Thoracic aorta (tissue), 2 donors: ENCODE measurements at places on chromosomes 5 and 9.

DNA sequence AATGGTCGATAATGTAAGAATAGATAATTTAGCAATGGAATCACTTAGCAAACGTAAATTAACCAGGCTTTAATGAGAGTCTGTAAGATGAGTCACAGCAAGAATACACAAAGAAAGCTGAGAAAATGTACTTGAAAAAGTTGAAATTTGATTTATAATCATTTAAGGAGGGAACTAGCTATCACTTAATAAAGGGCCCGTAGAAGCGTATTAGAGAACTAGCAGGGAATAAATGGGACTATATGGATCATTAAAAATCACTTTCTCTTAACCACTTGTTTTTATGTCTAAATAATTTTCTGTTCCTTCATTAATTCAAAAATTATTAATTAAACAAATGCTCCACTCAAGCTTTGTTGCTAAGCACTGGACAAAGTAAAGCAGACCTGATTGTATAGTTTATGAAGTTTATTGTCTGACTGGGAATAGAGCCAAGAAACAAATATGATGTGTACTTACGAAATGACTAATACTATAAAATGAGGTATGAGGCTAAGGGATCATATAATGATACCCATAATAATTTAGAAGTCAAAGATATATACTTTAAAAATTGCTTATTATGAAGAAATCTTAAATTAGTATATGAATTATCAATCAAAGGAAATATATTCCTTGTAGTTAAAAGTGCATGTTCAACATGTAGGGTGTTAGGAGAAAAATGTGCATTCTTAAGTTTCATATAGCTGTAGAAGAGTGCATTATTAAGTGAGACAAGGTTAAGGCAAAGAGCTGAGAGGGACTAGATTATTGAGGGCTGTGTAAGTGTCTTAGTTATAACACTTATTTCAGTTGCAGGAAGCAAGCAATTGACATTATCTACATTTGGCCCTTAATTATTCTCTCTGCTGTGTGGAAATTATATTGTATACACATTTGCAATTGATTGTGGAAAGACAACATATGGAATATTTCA lies 196.8 kb downstream of the PRDM9 start:
- DNase-seq, result no peak

DNA sequence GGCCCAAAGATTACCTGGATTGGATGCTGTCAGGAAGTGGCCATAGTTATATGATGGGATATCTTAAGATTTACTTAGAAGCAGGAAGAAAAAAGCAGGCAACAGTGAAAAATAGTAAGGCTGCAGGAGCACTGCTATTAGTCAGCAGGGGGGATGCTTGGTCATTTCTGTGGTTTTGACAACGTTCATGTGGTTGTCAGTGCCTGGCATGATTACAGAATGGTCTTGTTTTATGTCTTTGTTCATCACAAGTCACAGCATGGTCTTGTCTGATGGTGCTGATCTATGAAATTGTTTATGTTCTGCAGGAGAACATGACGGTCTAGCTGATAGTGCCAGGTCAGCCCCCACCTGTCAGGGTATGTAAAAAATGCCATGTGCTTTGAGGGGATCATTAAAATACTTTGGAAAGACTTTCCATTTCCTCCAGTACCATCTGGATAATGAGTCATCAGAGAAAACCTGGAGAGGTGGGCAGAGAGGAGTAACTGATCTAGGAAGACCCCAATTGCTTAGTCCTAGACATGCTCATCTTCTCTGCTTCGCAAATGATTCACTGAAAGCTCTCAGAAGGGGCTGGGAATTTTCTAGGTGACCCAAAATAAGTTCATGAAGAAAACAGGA lies 48.5 kb downstream of the PLGRKT start:
- DNase-seq, result no peak

DNA sequence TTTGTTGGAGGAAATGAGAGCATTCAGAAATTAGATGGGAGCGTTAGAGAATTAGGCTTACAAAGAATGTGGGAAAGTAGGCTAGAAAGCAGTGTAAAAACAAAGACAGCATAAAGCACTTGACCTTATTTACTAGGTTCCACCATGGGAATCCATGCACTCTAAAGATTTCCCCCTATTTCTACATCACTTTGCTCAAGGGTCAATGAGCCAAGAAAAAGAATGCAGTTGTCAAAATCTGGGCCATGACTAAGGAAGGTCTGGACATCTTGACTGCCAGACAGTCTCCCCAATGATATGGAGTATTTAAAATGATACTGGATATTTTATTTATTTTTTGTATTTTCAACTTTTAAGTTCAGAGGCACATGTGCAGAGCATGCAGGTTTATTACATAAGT lies 3.4 kb downstream of the TLR4 start:
- no peak for DNase-seq

DNA sequence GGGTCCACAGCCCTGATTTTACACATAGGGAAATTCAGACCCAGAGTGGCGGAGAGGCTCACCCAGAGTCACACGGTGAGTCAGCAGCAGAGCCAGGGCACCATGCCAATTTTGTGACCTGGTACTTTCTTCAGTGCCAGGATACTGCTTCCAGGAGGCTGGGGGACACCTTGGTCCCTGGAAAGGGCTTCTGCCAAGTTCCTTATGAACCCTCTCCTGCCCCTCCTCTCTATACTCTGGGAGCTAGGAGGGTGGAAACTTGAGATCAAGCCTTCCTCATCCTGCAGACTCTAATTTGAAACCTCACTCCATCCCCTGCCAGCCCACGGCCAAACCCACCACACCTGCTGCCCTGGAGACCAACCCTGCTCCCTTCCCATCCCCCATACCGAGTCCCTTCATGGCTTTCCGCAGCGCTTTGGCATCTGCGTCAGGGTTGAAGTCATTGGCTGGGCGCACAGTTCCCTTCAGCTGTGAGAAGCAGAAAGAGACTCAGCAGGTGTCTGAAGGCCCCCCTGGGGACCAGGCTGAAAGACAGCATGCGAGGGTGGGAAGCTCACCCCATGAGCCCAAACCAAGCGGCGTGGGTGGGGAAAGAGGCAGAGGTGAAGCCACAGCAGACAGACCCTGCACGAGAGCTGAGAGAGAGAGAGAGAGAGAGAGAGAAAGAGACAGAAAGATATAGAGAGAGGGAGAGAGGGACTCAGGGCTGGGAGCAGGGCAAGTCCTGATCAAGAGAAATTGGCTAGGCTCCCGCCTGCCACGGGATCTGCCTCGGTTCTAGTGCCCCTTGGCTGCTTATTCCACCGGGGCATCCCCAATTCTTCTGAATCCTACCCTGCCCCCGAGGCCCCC lies 33.5 kb downstream of the ANXA6 start:
- no peak for DNase-seq

DNA sequence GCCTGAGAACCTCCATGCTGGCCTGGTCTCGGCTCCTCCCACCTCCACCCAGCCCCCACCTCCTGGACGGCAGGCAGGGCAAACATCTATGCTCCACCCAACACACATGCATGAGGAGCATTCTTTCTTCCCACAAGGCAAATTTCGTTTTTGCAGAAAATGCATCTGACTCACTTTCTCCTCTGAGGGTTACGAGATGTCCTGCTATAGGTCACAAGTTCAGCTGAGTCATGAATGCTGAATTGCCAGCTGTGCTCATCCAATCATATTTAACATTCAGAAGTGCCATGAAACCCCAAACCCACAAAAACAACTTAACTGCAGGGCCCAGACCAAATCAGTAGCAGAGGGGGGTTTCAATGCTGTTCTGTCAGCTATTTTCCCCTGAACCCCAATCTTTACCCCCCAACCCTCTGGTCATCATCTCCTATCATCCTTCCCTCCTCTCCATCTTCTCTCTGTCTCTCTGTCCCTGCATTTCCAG lies 39.0 kb upstream of the OSMR start:
- DNase-seq, result no peak

GRCh38 chr5:140794595-140795258 lies at the start of gene PCDHA2:
PCDHA2 (plus strand) TSS chr5:140794852.
- DNase-seq, result no peak

GRCh38 chr5:74993743-74994142 lies 58.6 kb downstream of the GCNT4 start:
- no peak for DNase-seq

GRCh38 chr9:22039258-22039657 lies 30.2 kb upstream of the CDKN2B start:
- no peak for DNase-seq

DNA sequence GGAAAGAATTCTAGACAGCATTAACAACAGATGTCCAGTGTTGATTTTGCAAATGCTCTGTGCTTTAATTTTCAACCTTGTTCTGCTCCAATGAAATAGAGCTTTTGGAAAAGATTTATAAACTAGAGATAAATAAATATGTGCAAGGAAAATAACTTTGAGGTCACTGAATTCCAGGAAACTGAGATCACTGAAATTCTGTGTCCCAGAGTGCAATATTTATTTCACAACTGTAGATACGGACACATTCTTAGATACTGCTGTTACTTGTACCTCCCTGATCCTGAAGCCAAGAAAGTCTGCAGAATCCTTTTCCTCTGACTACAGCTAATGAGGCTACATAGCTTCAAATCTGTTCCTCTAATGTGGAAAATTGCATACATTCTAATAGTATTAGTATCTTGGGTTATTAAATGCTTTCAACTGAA lies 222.9 kb downstream of the DOCK8 start:
- DNase-seq, result no peak

DNA sequence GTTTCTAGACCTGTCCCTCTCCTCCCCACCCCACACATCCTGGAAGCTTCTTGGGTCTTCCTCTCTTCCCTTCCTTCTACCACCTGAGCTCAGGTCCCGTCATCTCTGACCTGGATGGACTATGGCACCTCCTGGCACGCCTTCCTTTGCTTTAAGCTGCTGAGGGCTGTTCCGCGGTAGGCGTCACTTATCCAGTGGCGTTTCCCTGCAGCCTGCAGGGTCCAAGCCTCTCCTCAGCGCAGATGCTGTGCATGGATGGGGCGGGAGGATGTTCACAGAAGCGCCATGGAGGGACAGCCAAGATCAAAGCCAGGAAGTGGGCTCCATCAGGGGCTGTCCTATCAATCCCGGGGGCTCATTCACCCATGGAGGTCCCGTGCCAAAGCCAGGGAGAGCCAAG lies 23.8 kb upstream of the CNOT6 start:
- no peak for DNase-seq

- DNase-seq, result no peak
These were observed 591.5 kb downstream of the RAB3C start for GRCh38 chr5:59174248-59174844.

GRCh38 chr9:127076860-127077643 lies 45.4 kb downstream of the ANGPTL2 start:
- no peak for DNase-seq

- DNase-seq, result no peak
These were observed 4.0 kb upstream of the CMYA5 start for GRCh38 chr5:79685627-79686026.

DNA sequence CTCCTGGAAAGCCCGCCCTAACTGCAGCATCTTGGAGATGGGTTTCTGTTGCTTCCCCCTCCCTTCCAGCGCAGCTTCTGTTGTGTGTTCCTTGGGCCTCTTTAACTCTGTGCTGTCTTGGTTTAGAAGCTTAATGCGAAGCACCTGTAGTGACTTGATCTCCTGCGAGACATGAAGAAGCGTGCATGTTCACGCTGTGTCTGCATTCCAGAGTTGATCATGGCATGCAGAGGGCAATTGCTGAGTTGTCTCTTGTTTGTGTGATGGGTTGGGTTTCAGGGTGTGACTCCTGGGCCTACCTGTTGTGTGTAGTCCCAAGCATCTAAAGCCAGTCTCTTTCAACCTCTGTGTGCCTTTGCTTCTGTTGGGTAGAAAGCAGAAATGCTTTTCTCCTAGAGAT lies 155.6 kb downstream of the SMARCA2 start:
- DNase-seq, result no peak

GRCh38 chr5:179455320-179455719 lies 95.0 kb upstream of the RUFY1 start:
- no peak for DNase-seq

DNA sequence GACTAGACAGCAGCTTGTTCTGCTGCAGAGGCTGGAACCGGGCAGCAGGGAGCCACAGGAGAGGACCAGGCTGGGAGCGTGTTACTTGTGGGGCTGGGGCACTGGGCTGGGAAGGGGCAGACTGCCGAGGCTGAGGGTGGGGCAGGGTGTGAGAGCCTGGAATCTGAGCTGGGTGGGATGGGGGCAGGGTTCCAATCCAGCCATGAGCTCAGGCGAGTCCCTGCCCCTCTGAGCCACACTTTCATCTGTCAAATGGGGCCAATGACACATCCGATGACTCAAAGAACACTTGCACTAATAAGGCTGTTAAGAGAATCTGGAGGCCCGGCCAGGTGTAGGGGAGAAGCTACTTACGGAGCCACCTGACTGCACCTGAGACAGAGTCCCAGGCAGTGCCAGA lies 18.7 kb upstream of the WDR38 start:
- no peak for DNase-seq

DNA sequence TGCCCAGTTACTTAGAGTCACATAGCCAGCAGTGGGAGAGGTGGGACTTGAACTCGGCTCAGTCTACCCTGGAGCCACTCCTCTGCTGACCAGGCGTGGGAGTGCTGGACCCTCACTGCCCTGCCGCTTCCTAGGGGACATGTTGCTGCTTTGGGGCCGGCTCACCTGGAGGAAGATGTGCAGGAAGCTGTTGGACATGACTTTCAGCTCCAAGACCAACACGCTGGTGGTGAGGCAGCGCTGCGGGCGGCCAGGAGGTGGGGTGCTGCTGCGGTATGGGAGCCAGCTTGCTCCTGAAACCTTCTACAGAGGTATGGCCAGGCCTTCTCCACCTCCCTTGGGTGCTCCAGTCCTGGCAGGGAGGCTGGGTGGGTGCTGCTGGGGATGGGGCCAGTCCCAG lies 3.4 kb upstream of the CACFD1 start:
- no peak for DNase-seq

DNA sequence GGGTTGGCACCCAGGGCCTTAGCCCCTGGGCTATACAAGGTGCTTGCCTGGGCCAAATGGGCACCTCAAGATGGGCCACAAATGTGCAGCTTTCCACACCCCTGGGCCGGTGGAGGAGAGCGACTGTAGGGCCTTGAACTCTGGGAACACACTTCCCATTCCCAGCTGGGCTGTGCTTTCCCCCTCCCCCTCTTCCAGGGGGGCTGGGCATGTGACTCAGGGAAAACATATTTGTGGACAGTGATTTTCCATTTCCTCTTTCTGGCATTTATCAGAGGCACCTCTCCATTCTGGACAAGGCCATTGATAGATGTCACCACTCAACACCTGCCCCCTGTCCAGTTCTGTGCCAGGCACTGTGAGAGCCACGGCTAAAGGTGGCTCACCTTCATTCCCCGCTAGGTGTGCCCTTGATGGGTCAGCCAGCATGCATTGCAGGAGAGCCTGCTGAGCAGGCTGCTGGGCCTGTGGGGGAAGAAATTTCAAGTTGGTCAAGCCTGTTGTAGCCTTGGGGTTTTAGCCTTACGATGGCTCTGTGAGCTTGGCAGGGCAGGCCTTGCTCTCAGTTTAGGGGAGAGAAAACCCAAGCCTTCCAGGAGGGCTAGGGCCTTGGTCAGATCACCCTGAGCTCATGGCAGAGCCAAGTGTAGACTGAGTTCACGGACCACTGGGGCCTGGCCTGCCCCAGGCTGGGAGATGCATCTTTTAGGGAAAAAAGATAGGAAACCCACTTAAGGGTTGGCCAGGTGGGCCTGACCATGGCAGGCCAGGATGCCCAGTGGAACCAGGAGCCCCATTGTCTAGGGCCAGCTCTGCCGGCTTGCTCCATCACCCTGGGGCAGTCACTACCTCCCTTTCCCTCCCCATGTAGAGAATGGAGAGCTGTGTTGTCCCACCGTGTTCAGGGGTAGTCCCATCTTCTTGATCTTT lies 113.9 kb downstream of the DAB2IP start:
- DNase-seq, result no peak

GRCh38 chr5:38888041-38888440 lies 42.2 kb downstream of the OSMR start:
- no peak for DNase-seq
